ENCODE measurements at places on chromosomes 4 and X.

DNA sequence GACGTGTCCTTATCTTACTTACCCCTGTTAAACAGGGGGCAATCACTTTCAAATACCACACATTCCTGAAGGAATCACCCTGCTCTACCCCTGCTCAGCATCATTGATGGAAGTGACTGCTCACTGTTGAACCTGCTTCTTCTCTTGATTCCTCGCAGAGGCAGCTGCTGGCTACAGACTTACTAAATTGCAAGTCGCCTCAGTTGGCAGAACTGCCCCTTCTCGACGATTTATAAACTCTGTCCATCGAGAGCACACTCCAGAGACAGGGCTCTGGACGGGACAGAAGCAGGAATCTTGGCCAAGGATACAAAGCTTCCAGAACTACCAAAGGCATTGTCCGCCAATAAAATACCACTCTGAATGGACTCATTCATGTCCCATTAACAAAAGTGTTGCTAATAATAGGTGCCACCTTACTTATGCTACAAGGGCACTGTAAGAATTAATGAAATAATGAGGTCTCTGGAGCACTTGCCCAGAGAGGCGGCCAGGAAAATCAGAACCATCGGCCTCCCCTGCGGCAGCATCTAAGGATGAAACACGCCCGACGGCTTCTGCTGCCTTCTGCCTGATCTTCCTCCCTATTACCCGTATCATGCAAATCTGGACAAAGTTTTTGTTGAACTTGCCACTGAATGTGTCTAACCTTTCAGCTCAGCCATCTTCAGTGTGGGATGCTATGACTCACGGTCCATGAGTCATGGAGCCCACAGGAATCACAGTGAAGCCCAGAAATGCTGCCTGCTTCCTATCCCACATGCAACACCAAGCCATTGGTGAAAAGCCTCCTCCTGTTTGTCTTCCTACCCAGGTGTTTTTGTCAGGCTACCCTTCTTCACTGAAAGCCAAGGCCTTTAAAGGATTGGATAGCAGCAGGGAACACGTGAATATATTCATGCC lies 164.9 kb downstream of the MAML3 start:
- peak; percentile 73 for DNase-seq

- DNase-seq: no peak
Measured at GRCh38 chrX:11949291-11949690, 189.0 kb upstream of the FRMPD4 start.

DNA sequence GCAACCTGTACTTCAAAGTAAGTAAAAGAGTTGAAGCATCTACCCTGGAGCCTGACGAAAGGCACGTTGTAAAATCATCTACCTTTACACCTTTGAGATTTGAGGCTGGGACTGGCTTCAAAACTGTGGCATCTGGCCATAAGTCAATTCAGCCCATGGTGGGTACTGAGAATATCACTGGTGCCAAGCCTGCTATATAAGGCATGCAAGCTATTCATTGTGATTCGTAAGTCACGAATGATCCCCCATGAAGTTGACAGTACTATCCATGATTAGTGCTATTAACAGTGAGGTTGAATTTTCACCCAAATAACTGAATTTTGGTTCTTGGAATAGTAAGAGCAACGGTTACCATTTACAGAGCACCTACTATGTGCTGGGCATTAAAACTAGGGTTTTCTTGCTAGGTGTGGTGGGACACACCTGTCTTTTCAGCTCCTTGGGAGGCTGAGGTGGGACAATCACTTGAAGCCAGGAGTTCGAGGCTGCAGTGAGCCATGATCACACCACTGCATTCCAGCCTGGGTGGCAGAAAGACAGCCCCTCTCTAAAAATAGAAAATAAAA lies 39.8 kb downstream of the IRF2 start:
- no peak for DNase-seq

- no peak for DNase-seq
Measured at GRCh38 chrX:23752740-23753415, 9.8 kb upstream of the ACOT9 start.

DNA sequence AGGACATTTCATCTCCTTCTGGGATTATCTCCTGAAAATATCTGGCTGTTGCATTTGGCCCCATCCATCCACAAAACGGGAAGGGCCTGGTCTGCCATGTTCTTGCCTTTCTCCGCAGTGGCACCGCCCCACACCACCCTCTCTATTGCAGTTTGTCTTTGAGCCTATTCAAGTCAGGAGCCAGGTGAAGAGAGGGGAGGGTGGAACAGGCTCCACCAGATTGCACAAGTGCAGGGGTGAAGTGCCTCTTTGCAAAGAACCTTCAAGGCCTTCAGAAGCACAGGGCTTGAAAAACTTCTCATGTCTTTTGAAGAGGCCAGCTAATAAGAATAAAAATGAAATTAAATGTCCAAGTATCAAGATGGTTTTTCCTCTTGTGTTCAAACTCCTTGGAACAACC lies 28.7 kb downstream of the RS1 start:
- DNase-seq: no peak

- no peak for DNase-seq
Measured at GRCh38 chr4:152672206-152673092, 7.3 kb downstream of the TMEM154 start.

DNA sequence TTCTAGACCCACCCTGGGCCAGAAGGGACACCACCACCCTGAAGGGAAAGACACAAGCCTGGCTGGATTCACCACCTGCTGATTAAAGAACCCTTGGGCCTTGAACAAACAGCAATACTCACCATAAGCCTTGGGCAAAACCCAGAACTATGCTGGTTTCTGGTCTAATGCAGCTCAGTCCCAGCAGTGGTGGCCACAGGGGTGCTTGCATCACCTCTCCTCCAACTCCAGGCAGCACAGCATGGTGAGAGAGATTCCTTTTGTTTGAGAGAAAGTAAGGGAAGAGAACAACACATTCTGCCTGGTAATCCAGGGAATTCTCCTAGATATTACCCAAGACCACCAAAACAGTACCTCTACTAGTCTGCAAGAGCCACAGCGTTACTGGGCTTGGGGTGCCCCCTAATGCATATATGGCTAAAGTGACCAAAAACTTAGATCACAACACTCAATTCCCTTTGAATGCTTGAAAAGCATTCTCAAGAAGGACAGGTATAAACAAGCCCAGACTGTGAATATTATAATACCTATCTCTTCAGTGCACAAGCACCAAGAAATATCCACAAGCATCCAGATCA lies 25.7 kb downstream of the RNF128 start:
- no peak for DNase-seq

DNA sequence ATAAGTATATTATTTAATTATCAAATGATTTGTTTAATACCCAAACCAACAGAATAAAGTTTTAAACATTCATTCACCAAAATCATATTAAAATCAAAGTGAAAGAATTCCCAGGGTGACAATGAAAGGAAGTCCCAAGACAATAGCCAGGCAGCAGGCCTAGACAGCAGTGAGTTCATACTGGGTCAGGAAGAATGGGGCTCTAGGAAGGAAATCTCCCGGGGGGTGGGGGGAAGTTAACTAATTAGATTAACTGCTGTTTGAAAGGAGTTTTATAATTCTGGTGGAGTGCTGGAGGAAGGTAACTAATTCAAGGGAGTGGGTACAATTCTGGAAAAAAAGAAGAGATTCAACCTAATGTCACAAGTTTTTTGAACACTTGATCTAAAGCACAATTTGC lies 104.1 kb downstream of the ZAR1 start:
- no peak for DNase-seq

DNA sequence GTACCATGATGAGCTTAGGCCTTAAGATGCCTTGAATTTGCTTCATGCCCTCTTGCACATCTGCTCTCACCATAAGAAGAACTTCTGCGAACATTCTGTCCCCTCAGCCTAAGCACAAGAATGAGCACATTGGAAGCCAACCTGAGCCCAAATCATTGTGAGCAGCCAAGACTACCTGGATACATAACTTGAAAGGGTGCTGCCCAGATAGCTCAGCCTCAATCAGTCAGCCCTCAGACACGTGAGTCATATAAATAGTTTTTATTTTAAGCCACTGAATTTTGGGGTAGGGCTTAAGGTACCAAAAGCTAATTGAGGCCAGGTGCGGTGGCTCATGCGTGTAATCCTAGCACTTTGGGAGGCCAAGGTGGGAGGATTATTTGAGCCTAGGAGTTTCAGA lies 27.5 kb upstream of the BBS12 start:
- DNase-seq: no peak

- no peak for DNase-seq
Measured at GRCh38 chrX:147890756-147891155, 21.0 kb upstream of the FMR1 start.
